CD8-positive, alpha-beta memory T cell (primary cell): ENCODE measurements at places on chromosomes 4 and X.

DNA sequence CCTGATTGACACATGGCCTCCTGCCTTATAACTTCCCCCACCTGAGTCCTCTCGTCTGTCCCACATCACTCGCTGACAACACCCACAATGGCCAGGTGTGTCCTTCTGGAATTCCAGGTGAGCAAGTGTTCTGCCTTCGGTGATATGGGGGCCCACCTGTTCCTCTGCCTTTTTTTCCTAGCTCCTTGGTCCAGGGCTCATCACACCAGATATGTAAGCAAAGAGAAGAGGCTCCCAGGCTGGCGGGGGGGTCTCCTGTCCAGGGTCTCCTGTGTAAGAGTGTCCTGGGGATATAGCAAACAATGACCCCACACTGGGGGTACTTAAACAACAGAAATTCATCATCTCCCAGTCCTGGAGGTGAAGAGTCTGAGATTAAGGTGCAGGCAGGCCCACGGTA, 25.2 kb downstream of the P2RY8 start:
- no peak for DNase-seq

DNA sequence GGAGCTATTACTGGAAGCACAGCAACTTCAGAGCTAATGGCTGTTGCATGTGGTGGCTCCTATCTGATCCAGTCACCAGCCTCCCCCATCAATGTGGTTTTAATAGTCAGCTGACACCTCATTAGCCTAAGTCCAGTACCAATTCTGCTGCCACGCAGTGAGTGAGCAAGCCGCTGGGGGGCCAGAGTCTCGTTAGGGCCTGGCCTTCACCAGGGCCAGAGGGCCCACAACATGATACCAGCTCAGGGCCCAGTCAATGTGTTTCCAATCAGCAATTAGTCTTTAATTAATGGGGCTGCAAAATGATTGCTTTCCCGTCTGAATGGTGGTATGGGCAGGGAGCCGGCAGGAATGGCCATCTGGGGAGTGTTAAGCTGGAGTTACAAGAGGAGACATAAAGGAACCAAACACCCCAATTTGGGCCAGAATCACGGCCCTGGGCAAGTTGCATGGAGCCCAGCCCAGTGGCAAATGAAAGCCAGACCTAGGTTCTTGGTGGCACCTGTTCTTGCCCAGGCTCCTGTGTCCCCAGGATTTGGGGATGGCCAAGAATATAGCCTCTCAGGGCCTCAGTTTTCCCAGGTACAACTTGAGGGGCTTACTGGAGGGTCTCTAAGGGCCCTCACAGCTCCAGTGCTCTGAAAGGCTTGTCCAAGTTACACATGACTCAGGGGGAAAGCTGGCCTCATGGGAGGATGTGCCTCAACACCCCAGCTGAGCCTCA, 119.2 kb downstream of the EFNB1 start:
- no peak for DNase-seq

DNA sequence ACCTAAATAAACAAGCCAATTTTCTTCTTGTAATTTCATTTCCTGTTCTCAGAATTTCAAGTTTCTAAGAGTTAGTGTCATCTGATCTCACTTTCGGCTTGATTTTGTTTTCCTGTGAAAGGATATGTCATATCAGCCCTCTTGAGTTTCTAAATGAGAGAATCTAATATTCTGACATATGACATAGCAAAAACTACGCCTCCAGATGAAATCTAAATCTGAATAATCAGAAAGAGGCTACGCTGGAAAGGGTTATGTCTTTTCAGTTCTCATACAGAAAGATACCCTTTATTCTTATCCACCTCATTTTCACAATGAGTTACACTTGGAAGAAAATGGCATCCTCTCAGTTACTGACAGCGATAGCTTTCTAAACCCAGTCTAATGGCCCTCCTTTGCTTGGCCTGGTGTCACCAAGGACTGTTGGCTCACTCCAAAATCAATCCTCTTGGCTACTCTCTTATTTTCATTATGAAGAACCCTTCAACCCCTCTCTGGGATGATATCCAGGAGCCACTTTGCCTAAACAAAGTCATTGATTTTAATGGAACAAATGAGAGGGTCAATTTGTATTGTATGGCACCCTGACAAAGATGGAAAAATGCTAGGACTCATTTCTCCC, 65.6 kb downstream of the ASB9 start:
- no peak for DNase-seq

GRCh38 chrX:133723930-133724329, 261.5 kb downstream of the GPC3 start:
- no peak for DNase-seq

DNA sequence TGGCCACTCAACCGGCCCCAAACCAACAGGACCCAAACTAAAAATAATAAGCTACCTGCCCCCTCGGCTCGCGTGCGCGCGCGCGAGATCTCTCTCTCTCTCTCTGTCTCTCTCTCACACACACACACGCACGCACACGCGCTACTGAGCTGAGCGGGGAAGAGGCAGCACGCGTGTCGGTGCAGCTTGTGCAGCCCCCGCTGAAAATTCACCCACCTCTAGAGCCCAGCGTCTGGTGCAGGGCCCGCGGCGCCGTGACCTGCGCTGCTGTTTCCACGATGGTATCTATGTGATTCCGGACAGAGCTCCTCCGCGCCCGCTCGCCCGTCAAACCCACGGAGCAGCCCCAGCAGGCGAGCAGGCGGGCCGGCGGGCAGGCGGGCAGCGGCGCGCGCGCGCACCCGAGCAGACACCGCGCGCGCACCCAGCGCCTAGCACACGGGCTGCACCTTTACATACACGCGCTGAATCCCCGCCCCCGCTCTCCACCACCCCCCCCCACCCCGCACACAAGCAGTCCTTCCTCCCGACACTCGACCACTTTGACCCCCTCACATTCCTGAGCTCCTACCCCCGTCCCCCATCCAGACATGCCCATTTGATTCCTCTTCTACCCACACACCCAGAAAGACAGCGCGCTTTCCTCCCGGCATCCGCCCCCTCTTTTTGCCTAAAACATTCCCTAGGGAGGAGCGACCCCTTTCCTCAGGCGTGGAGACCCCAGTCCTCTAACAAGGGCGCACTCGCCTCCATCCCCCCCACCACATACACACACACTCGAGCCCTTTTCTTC, 1.0 kb downstream of the SLITRK4 start:
- no peak for DNase-seq

GRCh38 chr4:56723201-56723605, 42.1 kb upstream of the HOPX start:
- DNase-seq: no peak

DNA sequence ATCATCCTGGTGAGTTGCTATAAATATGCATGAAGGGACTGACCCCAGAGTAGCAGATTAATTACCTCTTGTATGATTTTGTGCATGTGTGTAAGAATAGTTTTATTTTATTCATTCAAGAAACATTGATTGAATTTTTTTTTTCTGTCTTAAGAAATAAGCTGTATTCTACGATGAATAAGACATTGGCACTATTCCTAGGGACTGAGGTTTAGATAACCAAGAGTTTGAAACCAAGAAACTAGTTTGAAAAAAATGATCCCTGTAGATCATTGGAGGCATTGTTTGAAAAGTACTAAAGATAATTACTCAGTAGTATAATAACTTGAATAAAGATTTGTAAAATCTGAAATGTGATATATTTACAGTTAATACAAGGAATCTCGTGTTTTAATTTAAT, 1086.9 kb downstream of the PCDH7 start:
- no peak for DNase-seq

- no peak for DNase-seq
Observed at GRCh38 chr4:81146466-81146865, 68.6 kb downstream of the PRKG2 start.

DNA sequence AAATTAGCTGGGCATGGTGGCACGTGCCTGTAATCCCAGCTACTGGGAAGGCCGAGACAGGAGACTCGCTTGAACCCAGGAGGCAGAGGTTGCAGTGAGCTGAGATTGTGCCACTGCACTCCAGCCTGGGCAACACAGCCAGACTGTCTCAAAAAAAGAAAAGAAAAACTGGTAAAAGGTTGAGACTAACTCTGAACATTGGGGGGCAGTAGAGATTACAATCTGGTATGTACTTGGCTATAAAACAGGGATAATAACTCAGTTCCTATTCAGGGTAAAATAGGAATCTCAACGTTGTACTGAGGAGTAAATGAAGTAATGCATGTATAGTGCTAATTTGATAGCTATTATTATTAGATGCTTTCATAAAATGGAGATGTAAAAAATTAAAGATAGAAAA, 12.5 kb upstream of the KLF8 start:
- DNase-seq: no peak

- no peak for DNase-seq
Observed at GRCh38 chr4:177587989-177588388, 145.8 kb upstream of the AGA start.

GRCh38 chrX:69196666-69197065, 31.4 kb upstream of the PJA1 start:
- no peak for DNase-seq

- DNase-seq: peak; percentile 49
Observed at GRCh38 chrX:54807524-54808108, at the start of gene MAGED2. Gene MAGED2, plus strand, starts transcription at chrX:54807745. Its CDS starts 1,587 bp downstream, at chrX:54809332.

DNA sequence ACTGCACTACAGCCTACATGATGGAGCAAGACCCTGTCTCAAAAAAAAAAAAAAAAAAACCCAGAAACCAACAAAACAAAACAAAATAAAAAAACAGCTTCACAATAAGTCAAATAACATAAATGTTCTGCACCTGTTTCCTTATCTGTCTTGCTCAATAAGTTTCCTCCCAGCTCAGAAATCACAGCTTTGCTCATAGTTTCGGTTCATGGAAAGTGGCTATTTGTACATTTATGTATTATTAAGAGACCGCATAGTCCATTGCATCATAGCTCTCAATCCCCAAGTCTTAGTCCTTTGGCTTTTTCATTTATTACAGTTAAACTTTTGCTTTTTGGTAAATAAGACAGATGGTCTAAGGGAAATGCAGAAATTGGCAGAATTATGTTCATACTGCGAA, 24.4 kb upstream of the CFAP299 start:
- no peak for DNase-seq

- DNase-seq: no peak
Observed at GRCh38 chrX:129572422-129572821, 32.4 kb downstream of the OCRL start.

- no peak for DNase-seq
Observed at GRCh38 chrX:91066104-91066503, 368.5 kb upstream of the PABPC5 start.

- no peak for DNase-seq
Observed at GRCh38 chrX:42664680-42665079, 113.3 kb downstream of the PPP1R2C start.

DNA sequence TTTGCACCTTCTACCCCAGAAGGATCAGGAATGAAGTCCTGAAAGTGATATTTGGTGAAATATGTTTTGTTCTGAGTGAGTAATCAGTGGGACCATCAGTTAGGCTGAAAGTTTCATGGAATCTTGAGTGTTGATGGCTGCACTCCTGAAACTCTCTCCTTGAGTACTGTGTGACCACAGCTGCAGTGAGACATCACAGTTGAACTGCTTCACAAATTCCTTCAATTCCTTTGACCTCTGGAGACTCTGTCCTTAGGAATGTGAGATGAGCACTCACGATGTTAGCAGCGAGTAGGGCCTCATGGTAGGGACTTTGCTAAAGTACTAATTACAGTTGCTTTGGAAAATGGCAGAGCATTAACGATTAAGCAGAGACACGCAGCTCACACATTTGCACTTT, 142.9 kb upstream of the SLC4A4 start:
- no peak for DNase-seq

DNA sequence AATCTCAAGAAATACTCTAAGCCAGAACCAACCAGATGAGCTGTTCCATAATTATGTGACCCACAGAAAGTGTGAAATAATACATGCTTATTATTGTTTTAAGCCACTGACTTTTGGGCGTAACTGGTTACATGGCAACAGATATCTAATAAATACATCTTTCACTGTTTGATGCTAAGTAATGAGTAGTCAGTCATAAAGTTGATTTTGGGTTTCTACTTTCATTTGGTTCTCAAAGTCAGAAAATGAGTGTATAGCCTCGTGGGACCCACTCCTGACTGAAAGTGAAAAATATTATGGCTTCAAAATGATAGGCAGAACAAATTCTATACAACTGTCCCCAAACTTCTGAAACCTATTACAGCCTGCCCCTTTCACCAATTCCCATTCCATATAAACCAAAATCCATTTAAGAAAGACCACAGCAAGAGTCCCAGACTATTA, 88.0 kb upstream of the CBR4 start:
- no peak for DNase-seq

DNA sequence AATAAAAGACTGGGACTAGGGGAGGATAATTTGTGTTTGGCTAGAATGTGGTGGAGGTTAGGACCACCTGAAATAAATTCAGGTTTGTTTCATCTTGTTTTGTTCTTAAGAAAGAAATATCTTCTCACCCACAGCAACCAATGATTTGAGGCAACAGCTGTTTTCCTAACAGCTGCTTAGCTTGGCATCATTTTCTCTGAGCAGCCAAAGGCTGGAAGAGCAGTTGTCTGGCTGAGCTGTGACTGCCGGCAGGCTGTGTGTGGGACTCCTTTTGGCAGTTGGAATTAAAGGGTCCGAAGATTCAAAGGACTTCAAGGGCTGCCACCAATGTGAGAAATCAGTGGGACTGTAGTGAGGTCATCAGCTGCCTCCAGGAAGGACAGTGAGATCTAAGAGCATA, 5.0 kb downstream of the TRIM75 start:
- no peak for DNase-seq

DNA sequence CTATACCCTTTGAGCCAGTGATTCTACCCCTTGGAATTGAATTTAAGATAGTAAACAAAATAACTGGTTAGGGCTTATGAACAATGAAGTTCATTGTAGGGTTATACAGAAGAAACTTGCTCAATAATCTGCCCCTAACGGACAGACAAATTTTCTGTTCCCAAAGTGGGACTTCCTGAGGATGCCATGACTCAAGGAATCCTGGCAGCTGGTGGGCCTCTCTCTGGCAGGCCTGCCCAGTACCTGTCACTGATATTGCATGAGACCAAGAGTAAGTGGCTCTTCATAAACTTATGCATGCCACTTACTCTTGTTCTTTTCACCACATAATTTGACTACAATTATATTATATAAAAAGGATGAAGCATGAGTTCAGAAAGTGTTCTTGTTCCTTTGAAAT, 41.5 kb downstream of the GPRIN3 start:
- DNase-seq: no peak

DNA sequence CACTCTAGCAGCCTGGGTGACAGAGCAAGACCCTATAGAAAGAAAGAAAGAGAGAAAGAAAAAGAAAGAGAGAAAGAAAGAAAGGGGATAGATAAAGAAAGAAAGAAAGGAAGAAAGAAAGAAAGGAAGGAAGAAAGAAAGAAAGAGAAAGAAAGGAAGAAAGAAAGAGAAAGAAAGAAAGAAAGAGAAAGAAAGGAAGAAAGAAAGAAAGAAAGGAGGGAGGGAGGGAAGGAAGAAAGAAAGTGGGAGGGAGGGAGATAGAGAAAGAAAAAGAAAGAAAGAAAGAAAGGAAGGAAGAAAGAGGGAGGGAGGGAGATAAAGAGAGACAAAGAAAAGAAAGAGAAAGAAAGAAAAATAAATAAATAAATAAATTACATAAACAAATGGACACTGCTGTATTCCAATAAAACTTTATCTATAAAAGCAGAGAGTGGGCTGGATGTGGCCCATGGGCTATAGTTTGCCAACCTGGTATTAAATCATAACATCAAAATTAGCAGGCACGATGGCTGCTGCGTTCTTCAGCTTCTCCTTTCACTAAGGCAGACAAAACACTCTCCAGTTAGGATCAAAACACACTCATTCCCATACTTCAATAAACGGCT, 165.0 kb downstream of the ZNF674 start:
- DNase-seq: no peak
